ENCODE measurements at places on chromosomes 13 and 19. TPM values are rescaled to one million over a fixed set of nuclear protein-coding genes. Genes with fewer than 3 reads are reported as not detected.

Gene MIA
- total RNA-seq: 0.26 TPM

Gene ADM5
- total RNA-seq: 0.13 TPM

Gene C13orf42
- not detected for total RNA-seq

Gene LRRC63
- total RNA-seq: not detected

Gene ZNF573
- 6.6 TPM for total RNA-seq

Gene IQCN
- total RNA-seq: not detected

Gene ZNF570
- 4.4 TPM for total RNA-seq

Gene GPR183
- total RNA-seq: 0.13 TPM

Gene DAND5
- total RNA-seq: not detected

Gene FFAR2
- total RNA-seq: not detected

Gene ZSCAN1
- not detected for total RNA-seq

Gene KASH5
- total RNA-seq: not detected

Gene ZNF567
- 5.5 TPM for total RNA-seq

Gene PCDH9
- 0.26 TPM for total RNA-seq
